Gastrocnemius medialis (tissue), 4 donors: ENCODE measurements at places on chromosomes 4 and X. TPM values are rescaled to one million over a fixed set of nuclear protein-coding genes. Genes with fewer than 3 reads are reported as not detected.

GRCh38 chrX:43813898-43814297 is 68.4 kb downstream of the MAOB start:
- no peak overlapping the region for H3K4me3 ChIP-seq
- H3K4me1 ChIP-seq = peaks cover 8% of the 10 kb centered on the region
- peak; percentile 27 for DNase-seq
- no peaks in the 10 kb centered on the region for H3K27me3 ChIP-seq
- H3K27ac ChIP-seq = no peak overlapping the region

DNA sequence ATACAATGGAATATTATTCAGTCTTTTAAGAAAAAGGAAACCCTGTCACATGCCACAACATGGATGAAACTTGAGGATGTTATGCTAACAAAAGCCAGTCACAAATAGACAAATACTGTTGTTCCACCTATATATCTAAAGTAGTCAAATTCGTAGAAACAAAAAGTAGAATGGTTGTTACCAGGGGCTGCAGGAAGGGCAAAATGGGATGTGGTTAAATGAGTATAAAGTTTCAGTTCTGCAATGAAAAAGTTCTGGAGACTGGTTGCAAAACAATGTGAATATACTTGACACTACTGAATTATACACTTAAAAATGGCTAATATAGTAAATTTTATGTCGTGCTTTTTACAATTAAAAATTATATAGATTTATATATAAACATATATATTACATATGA is 12.2 kb downstream of the SPOCK3 start:
- no peak overlapping the region for H3K4me3 ChIP-seq
- no peaks in the 10 kb centered on the region for H3K36me3 ChIP-seq
- no peak for DNase-seq
- peaks cover 11% of the 10 kb centered on the region for H3K4me1 ChIP-seq
- no peak overlapping the region for H3K27ac ChIP-seq

DNA sequence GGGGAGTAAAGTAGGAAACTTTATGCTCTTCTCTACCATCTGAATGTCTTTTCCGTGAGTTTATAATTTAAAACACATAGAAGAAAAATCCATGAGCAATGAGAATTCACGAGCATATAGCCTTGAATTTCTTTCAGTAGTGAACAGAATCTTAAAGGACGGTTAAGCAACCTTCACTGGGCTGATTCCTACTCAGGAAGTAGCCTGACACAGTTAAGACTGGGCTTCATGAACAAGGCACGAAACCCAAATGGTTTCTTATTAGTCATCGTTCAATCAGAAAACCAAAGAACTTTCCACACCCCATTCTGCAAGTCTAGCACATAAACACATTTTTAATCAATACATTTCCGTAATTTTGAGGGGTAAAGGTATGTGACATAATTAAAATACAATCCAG is 95.8 kb downstream of the SH3KBP1 start:
- no peaks in the 10 kb centered on the region for H3K27me3 ChIP-seq
- H3K27ac ChIP-seq = no peak overlapping the region
- no peak for DNase-seq
- no peak overlapping the region for H3K4me3 ChIP-seq
- no peaks in the 10 kb centered on the region for H3K36me3 ChIP-seq
- H3K4me1 ChIP-seq = no peaks in the 10 kb centered on the region

GRCh38 chr4:159042097-159042605 is 60.7 kb upstream of the RAPGEF2 start:
- H3K36me3 ChIP-seq = no peaks in the 10 kb centered on the region
- no peak for DNase-seq
- no peak overlapping the region for H3K27ac ChIP-seq
- no peaks in the 10 kb centered on the region for H3K27me3 ChIP-seq

DNA sequence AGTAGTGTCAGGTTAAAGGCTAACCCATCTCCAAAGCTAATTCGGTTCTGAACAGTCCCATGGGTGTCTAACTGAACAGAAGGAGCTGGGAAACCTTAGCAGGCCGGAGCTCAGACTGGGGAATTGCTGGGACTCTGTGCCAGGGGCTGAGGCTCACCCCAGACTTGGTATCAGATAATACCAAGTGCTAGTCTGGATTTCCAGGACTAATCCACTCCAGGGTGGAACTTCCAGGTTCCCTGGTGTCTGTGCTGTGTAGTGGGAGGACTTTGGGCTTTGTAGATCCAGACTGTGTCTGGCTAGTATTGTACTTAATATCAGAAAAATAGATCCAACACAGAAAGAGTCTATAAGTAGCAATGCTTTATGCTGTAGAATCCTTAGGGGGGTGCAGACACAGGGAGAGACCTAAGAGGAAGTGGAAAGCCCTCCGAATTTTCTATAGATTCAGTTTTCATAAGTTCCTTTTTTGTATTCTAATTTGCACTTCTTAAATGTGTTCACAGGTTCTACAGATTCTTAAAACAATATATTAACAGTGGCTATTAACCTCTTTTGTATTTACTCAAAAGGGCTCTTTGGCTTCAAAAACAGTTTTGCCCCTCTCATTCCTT is 4.1 kb downstream of the ZNF827 start:
- H3K27me3 ChIP-seq = no peaks in the 10 kb centered on the region
- no peaks in the 10 kb centered on the region for H3K36me3 ChIP-seq
- peaks cover 43% of the 10 kb centered on the region for H3K4me1 ChIP-seq

- no peak overlapping the region for H3K4me3 ChIP-seq
- H3K27ac ChIP-seq = no peak overlapping the region
- H3K4me1 ChIP-seq = no peaks in the 10 kb centered on the region
- no peak for DNase-seq
- H3K36me3 ChIP-seq = no peaks in the 10 kb centered on the region
These were observed 76.6 kb downstream of the FBXW7 start for GRCh38 chr4:152459326-152459725.

DNA sequence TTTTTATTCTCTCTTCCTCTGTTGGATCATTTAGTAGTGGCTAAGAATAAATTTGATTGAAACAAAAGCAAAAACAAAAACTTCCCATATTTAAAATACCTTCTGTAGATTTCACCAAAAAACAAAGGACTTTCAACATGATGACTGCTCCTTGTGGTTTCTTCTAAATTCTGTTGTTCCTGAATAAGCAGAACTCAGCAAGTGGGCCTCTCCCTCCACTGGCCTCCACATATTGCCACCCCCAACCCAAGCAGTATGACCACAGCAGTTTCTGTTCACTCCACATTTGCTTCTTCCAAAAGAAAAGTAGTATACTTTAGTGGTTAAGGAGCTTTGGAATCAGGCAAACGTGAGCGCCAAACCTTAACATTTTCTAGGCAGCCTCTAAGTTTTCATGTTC is 114.7 kb downstream of the COX18 start:
- no peak for DNase-seq
- H3K4me1 ChIP-seq = no peaks in the 10 kb centered on the region
- H3K4me3 ChIP-seq = no peak overlapping the region
- H3K27me3 ChIP-seq = no peaks in the 10 kb centered on the region
- H3K36me3 ChIP-seq = no peaks in the 10 kb centered on the region

- H3K27me3 ChIP-seq = peaks cover 67% of the 10 kb centered on the region
- H3K27ac ChIP-seq = no peak within 1 kb of the TSS
- H3K4me3 ChIP-seq = peak within 1 kb of the TSS; percentile 55
- no peaks in the 10 kb centered on the region for H3K36me3 ChIP-seq
These were observed at the start of gene PCDH7 for GRCh38 chr4:30720021-30720660. TSS of gene PCDH7 (plus strand) at chr4:30720369. CDS start at chr4:30721423, 1,054 bp downstream.

GRCh38 chr4:54675721-54676461 is 18.1 kb downstream of the KIT start:
- H3K36me3 ChIP-seq = no peaks in the 10 kb centered on the region
- no peaks in the 10 kb centered on the region for H3K4me1 ChIP-seq
- no peak for DNase-seq
- no peaks in the 10 kb centered on the region for H3K27me3 ChIP-seq

DNA sequence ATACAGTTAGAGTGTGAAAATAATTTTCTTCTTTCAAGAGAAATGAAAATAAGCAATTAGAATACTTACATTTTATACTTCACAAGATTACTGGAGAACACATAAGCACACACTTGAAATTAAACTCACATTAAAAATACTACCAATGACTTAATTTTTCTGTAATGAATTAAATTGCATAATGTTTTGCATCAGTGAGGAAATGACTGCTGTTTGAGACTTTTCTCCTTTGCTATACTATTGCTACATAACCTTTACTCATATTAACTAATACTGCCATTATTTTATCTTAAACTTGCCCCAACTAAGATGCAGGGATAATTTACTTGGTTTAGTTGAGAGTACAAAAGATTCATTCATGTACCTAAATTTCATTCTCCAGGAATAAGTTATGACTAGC is 590.9 kb downstream of the ARAP2 start:
- H3K36me3 ChIP-seq = no peaks in the 10 kb centered on the region
- H3K4me3 ChIP-seq = no peak overlapping the region
- DNase-seq = no peak
- H3K27me3 ChIP-seq = no peaks in the 10 kb centered on the region
- no peak overlapping the region for H3K27ac ChIP-seq

DNA sequence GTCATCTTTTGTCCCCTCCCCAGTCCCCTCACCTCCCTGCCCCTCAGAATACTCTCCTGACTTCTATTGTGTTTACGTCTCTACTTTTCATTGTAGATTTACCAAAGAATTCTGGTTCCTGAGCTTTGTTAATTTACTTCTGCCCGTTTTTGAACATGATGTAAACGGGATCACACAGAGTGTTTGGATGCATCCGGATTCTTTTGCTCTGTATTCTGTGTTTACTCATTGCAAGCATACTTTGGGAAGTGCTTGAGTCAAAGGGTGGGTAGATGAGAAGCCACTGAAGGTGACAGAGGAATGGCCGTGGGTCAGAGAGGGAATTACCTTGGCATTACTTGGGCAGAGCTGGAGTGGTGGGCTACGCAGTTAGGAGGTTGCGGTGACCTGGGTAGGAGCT is 18.0 kb downstream of the CLCN4 start:
- peaks cover 62% of the 10 kb centered on the region for H3K4me1 ChIP-seq
- peak overlapping the region; percentile 92 for H3K27ac ChIP-seq
- H3K27me3 ChIP-seq = no peaks in the 10 kb centered on the region
- H3K36me3 ChIP-seq = no peaks in the 10 kb centered on the region
- DNase-seq = no peak

DNA sequence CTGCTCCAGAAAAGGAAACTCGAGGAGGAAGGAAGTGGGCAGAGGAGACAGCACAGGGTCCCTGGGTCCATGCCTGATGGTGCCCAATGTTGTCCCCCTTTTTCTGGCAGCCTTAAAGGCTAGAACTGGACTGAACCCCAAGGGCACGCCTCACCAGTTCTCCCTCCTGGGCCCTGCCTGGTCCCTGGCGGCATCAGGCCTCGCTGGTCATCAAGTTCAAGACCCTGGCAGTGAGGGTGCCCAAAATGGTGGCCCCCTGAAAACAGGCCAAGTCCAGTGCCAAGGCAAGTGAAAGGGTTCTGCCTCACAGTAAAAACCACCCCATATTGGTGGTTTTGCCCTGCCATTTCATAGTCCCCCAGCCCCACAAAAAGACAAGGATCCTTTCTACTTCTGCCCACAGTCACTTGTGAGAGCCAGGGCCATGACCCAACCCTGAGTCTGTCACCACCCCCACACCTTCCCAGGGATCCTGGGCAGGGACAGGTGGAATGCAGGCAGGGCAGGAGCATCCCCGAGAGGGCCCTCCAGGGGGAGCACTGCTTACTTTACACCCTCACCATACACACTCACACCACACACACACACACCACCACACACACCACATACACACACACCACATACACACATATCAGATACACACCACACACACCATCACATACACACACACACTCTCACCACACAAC is 107.6 kb downstream of the DCTD start:
- H3K27ac ChIP-seq = no peak overlapping the region
- no peak for DNase-seq
- H3K4me3 ChIP-seq = no peak overlapping the region
- H3K4me1 ChIP-seq = no peaks in the 10 kb centered on the region
- H3K27me3 ChIP-seq = no peaks in the 10 kb centered on the region

DNA sequence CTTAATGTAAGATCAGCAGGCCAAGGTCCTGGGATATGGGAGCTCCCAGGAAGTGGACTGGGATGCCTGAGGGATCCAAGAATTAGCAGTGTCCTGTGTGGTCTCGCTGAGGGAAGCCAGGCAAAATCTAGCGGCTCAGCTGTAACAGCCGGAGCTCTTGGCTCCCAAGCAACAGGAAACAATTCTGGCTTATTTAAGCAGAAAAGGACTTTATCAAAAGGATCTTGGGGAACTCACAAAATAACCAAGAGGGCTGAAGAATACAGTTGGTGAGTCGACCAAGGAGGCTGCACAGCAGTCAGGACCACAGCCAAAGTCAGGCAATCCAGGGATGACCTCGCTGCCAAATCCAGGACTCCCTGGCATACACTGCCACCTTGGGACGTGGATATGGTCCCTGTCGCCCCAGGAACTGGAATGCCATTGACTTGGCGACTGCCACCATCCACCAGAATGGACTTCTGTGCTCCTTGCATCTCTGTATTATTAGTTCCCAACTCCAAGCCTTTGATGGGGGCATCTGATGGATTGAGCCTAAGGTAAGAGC is 165.3 kb upstream of the BCOR start:
- no peak overlapping the region for H3K27ac ChIP-seq
- no peaks in the 10 kb centered on the region for H3K27me3 ChIP-seq
- DNase-seq = no peak
- H3K4me3 ChIP-seq = no peak overlapping the region
- H3K36me3 ChIP-seq = no peaks in the 10 kb centered on the region

DNA sequence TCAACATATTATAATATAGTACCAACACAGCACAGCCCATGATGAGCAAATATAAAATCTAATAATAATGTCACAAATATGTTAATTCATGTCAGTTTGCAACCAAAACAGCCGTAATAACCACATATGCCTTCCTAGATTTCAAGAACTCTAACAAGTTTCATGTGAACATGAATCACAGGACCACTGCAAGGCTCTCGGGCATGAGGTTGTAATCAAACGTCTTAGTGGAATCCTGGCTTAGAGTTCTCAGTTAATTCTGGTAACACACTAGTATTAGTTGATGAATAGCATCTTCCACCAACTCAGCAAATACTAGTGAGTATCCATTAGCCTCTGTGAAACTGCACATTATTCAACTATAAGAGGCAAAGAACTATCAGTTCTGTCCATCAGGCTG is 379.3 kb upstream of the TENM3 start:
- no peak overlapping the region for H3K4me3 ChIP-seq
- H3K4me1 ChIP-seq = no peaks in the 10 kb centered on the region
- H3K27me3 ChIP-seq = no peaks in the 10 kb centered on the region
- no peaks in the 10 kb centered on the region for H3K36me3 ChIP-seq

- no peaks in the 10 kb centered on the region for H3K27me3 ChIP-seq
- H3K27ac ChIP-seq = no peak overlapping the region
- H3K4me1 ChIP-seq = no peaks in the 10 kb centered on the region
- no peak overlapping the region for H3K4me3 ChIP-seq
These were observed 39.0 kb downstream of the BCOR start for GRCh38 chrX:40058719-40059118.

DNA sequence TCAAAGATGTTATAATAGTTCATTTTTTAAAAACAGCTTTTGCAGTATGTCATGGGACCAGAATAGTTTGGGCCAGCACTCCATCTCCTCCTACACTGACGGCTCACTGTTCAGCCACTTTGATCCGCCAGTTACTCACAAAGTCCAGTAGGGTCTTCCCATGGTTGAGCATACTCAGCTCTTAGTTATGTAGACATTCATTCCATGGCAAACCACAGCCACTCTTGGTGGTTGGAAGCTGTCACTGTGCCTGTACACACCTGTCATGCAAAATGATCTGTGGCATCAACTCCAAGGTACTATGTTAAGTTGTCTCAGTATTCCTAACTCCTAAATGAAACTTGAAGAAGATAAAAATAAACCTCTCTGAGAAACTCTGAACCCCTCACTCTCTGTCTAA is 127.2 kb downstream of the NR3C2 start:
- no peak overlapping the region for H3K4me3 ChIP-seq
- peaks cover 44% of the 10 kb centered on the region for H3K4me1 ChIP-seq
- H3K27ac ChIP-seq = no peak overlapping the region
- H3K36me3 ChIP-seq = no peaks in the 10 kb centered on the region

TSPAN7 gene
- total RNA-seq = 288 TPM

OTC gene
- not detected for total RNA-seq

NUP62CL gene
- total RNA-seq = not detected

HTN3 gene
- total RNA-seq = not detected

AKAP4 gene
- total RNA-seq = not detected

CT55 gene
- total RNA-seq = not detected
